ENCODE measurements at places on chromosomes 11 and 22. TPM values are rescaled to one million over a fixed set of nuclear protein-coding genes. Genes with fewer than 3 reads are reported as not detected.

DNA sequence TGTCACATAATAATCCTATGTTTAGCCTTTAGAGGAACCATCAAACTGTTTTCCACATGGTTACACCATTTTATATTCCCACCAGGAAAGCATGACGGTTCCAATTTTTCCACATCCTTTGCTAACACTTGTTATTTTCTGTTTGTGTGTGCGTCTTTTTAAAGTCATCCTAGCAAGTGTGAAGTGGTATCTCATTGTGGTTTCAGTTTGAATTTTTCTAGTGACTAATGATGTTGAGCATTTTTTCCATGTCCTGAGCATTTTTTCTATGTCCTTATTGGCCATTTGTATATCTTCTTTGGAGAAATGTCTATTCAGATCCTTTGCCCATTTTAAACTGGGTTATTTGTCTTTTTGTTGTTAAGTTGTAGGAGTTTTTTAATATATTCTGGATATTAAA is 53.7 kb upstream of the DEPDC7 start:
- DNase-seq: no peak

DNA sequence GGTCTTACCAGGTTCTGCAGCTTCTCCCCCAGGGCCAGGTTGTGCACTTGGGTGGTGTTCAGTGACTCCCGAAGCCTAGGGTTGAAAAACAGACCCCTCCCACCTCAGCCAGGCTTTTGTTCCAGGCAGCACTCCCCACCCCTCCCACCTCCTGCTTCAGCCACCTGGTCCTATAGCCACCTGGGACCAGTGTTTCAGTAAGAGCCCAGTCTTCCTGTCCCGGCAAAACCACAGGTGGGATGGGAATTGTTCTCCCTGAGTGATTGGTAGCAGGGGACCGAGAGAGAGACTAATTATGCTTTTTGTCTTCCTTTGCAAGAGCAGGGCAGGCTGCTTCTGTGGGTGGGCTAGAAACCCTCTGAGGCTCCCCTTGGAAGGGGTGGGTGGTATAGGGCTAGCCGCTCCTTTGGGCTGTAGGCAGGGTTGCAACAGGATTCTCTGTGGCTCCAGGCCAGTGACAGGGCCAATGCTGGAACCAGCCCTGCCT is 8.5 kb upstream of the NAALADL1 start:
- no peak for DNase-seq

DNA sequence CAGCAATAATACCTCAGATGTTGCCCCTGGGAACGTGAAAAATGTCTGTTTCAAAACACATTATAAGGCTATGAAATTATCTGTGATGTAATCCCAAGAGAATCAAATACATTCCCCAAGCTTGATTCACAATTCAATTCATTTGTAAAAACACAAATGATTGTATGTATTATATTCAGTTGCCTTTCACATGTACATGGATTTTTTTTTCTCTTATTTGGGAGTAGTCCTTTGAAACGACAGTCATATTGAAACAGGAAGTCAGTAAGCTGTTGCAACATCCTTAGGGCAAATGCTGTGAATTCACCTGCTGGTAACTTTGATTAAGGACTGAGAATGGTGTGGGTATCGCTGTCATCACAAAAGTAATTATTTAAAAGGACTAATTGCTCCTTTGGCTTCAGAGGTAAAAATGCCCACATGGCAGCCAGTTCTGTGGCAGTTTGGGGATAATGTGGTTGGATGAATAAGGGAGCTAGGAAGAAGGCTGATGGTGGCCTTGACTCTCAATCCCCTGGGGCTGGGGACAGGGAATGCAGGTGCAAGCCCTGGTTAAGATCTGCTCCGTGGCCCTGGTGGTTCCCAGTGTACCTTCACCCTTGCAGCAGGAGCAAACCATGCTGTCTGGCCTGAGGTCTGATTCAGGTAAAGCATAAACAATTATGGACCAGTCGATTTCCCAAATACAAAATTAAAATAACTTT is 13.2 kb downstream of the EHF start:
- no peak for DNase-seq

- no peak for DNase-seq
These were observed 11.5 kb downstream of the NNMT start for GRCh38 chr11:114307524-114308203.

BIRC2 gene
- total RNA-seq: 39.8 TPM

DNA sequence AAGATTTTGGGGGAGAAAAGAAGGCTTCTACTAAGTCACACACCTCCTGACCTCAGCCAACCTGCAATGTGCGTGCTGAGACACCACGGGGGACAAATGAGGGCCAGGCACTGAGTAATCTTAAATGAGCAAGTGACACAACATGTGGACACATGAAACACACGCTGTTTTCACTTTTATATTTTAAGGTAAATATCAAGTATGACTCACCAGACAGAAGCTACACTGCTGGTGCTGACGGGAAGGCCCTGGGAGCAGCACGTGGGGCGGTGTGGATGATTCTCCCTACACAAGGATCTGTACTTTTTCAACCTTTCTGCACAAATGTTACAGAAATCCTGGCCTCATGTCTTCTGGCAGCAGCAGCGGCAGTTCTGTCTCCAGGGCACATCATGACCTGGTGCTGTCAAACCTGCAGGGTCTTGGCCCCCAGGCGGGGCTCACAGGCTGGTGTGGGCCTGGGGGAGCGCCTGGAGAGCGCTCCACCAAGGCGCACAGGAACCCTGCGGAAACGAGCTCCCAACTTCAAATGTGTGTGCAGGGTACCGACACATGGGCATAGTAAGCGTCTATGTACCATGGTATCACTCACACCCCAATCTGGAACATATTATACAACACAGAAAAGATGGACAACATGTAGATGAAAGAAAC is 61.7 kb downstream of the DGCR2 start:
- no peak for DNase-seq

DNA sequence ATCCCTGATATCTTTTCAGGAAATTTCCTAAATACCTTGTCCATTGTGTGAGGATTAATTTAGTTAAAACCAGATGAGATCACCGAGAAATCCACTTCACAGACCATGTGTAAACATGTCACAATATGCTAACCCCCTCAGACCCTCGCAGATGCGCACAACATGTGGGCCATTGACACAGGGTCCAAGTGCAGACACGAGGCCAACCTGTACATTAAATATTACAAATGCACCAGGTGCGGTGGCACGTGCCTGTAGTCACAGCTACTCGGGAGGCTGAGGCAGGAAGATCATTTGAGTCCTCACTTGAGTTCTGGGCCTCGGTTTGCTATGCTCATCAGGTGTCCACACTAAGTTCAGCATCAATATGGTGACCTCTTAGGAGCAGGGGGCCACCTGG is 9.9 kb upstream of the TMPRSS4 start:
- no peak for DNase-seq

DNA sequence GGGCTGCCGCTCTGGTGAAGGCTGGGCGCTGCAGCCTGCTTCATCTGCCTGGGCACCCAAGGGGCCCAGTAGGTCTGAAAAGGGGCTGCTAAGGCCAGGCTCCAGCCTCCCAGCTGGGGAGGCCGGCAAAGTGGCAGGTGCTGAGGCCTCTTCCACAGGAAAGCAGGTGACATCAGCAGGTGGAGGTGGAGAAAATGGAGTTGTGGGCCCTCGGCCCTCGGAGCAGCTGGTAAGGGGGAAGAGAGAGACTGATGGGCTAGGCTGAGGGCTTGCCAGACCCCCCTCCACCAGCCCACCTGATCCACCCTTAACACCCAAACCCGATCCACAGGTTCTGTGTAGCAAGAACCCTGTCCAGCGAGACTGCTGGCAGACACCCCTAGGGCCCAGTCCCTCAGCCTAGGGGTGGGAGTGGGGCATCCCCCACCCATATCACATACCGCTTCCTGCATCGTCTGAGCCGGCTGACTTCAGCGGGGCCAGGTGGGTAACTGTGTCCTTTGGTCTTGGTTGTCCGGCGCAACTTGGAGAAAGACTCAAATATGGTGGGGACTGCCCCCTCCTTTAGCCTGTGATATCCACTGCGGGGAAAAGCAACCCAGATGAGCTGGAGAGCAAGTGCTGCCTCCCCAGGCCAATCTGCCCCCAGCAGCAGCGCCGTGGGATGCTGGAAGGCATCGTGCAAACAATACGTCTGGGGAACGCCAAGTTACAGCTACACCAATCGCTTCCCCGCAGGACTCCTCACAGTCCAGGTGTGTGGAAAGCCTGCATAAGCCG is 1.5 kb downstream of the THAP7 start:
- no peak for DNase-seq

GRCh38 chr11:128323381-128323780 is 264.0 kb downstream of the ETS1 start:
- no peak for DNase-seq

GRCh38 chr22:25057013-25057881 is 104.7 kb downstream of the KIAA1671 start:
- peak; percentile 51 for DNase-seq

DNA sequence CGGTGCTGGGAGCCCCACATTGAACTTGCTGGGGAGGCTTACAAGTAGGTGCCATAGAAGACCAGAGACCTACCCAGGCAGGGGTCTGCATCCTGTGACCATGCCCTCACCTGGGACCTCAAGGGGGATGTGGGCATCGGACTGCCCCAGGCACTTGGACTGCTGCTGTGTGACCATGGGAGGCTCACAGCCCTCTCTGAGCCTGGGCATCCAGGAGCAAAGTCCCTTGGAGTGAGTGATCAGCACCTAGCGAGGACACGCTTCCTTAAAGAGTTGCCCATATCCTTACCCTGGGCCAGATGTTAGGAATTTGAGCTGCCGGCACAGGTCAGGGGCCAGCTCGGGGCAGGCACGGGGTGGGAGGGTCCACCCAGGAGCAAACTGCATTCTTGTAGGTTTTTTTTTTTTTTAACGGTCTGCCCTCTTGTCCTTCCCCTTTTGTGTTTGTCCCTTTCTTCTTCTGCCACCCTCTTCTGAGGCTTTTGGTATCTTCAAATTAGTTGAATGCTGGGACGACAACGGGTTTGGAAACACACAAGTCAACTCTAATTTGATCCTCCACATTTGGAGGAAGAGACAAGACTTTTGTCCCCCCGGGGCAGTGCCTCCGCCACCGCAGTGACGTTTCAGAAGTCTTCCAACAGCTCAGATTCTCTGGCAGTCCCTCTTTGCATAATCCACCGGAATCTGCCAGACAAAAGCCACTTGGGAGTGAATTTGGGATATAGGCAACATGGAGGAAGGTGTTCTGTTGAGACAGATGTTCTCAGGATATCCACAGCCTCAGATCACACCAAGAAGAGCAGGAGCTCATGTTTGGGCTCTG is 46.1 kb upstream of the LINC01488 start:
- DNase-seq: no peak

GRCh38 chr22:43637275-43638260 is 174.5 kb downstream of the EFCAB6 start:
- no peak for DNase-seq

GRCh38 chr11:63682066-63683021 is 1.0 kb downstream of the RTN3 start:
- no peak for DNase-seq

POLD3 gene
- total RNA-seq: 23.8 TPM

DNA sequence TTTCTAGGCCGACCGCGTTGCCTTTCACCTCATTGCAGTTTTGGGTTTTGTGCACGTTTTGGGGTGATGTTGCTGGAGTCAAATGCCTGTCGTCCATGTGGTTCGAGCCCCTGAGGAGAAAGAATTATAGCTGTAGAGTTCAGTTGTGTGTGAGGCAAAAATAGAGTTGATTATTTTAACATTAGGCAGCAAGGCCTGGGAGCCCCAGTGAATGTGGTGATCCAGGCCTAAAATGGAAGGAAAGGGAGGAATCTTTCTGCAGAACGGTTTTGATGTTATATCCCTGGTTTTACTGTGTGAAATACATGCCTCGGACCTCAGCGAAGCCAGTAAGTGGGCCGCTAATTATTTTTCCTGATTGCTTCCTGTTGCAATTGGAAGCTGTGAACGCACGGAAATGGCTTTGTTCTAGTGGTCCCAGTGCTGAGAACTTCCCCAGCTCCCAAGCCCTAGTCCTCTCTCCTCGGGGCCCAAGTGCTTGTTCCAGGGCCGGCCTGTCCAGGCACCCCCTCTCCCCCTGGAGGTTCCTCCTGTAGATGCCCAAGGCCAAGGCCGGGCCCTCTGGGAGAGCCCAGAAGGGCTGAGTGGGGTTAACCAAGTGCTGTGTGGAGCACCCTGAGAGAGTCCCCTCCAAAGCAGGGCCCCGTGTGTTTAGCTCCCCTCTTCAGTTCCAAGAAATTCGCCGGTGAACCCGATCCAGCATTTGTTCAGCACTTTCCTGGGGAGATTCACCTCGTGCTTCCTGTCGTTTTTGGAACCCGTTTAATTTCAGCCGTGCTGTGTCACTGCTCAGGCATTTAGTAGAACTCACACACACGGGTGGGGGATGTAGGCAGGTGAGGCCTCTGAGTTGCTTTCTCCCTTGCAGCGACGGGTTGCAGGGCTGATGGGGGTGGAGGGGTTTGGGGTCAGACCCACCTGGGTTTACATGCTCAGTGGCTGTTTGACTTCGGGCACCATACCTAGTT is 2.1 kb downstream of the LRP5 start:
- no peak for DNase-seq

- DNase-seq: no peak
These were observed 284 bp downstream of the CCS start for GRCh38 chr11:66593303-66593635.

UEVLD gene
- 12.6 TPM for total RNA-seq

All from mesothelial cell of epicardium (in vitro differentiated cells).